ENCODE measurements at places on chromosomes 1 and 21. TPM values are rescaled to one million over a fixed set of nuclear protein-coding genes. Genes with fewer than 3 reads are reported as not detected.
A peak's percentile ranks its signal among the peaks of the same experiment; 100 is the strongest.

- H3K4me3 ChIP-seq: no peak overlapping the region
- no peaks in the 10 kb centered on the region for H3K4me1 ChIP-seq
- H3K27me3 ChIP-seq: peaks cover 35% of the 10 kb centered on the region
- H3K36me3 ChIP-seq: no peaks in the 10 kb centered on the region
- DNase-seq: no peak
- H3K27ac ChIP-seq: no peak overlapping the region
These were observed 86.0 kb upstream of the ZBTB40 start for GRCh38 chr1:22365331-22366295.

GRCh38 chr1:1826356-1827088 is 48.3 kb upstream of the NADK start:
- peaks cover 4% of the 10 kb centered on the region for H3K27me3 ChIP-seq
- peaks cover 18% of the 10 kb centered on the region for H3K36me3 ChIP-seq
- peak overlapping the region; percentile 82 for H3K27ac ChIP-seq
- peaks cover 41% of the 10 kb centered on the region for H3K4me1 ChIP-seq
- H3K4me3 ChIP-seq: no peak overlapping the region
- DNase-seq: no peak

- H3K27me3 ChIP-seq: peaks cover 4% of the 10 kb centered on the region
- H3K27ac ChIP-seq: no peak overlapping the region
- no peaks in the 10 kb centered on the region for H3K36me3 ChIP-seq
- no peak for DNase-seq
- no peak overlapping the region for H3K4me3 ChIP-seq
These were observed 80.3 kb downstream of the KIF14 start for GRCh38 chr1:200540281-200540680.

DNA sequence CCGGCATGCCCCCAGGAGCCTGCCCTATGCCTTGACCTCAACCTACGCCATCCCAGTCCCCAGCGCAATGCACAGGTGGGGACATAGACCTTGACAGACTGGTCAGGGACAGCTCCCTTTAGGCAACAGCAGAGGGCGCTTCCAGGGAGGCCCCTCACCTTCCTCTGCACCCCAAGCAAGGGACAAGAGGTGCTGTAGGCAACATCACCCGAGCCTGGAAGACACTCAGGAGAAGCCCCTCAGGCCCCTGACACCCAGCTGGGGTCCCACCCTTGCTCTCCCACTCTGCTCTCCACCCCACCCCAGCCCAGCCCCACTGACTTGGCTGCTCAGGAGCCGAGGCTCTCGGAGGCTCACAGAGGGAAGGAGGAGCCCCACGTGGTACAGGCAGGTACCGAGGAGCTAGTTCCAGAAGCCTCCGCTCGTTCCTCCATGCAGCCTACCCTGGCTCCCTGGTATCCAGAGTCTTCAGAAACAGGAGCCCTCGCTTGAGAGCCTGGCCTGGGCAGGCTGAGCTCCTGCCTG is 2.4 kb upstream of the WNT3A start:
- H3K36me3 ChIP-seq: no peaks in the 10 kb centered on the region
- no peak overlapping the region for H3K27ac ChIP-seq
- no peak for DNase-seq
- H3K4me1 ChIP-seq: no peaks in the 10 kb centered on the region
- H3K4me3 ChIP-seq: no peak overlapping the region

- no peaks in the 10 kb centered on the region for H3K4me1 ChIP-seq
- no peak overlapping the region for H3K27ac ChIP-seq
- DNase-seq: no peak
- H3K36me3 ChIP-seq: no peaks in the 10 kb centered on the region
These were observed 824.9 kb downstream of the AMY1C start for GRCh38 chr1:104574620-104575019.

DNA sequence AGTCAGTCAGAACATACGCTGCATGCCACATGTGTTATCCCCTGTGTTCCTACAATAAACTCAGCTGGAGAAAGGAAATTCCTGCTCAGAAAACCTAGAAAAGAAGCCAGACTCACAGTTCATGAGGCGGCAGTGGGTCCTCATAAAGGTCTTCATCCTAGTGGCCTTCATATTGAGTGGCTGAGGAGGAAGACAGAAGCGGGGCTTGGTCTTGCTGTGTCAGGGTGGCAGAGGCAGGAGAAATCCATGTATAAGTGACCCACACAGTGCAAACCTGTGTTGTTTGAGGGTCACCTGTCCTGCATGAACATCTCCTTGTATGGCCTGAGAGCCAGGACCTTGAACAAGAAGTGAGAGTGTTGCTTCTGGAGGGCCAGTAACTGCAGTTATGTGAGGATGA is 4.0 kb upstream of the WNT3A start:
- peaks cover 32% of the 10 kb centered on the region for H3K27me3 ChIP-seq
- H3K4me3 ChIP-seq: no peak overlapping the region
- no peak overlapping the region for H3K27ac ChIP-seq
- no peaks in the 10 kb centered on the region for H3K36me3 ChIP-seq
- no peaks in the 10 kb centered on the region for H3K4me1 ChIP-seq

DNA sequence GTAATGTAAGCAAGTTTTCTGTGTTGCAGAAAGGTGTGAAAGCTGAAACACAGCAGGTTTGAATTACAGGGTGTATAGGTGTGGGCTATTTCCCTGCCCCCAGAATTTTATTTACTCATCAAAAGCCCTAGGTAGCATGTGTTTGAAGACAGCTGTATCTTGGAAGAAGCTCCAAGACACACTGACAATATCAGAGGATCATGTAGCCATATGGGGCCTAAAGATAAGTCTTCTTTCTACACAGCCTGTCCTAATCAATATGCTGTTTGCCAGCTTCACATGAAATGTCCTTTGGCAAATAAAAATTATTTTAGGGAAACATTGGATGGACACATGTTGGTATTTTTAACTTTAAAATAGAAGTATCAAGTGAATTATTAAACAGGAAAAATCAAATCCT is 17.5 kb upstream of the SUCO start:
- no peak overlapping the region for H3K4me3 ChIP-seq
- H3K27ac ChIP-seq: no peak overlapping the region
- peaks cover 26% of the 10 kb centered on the region for H3K4me1 ChIP-seq
- H3K36me3 ChIP-seq: no peaks in the 10 kb centered on the region
- no peaks in the 10 kb centered on the region for H3K27me3 ChIP-seq
- DNase-seq: no peak

DNA sequence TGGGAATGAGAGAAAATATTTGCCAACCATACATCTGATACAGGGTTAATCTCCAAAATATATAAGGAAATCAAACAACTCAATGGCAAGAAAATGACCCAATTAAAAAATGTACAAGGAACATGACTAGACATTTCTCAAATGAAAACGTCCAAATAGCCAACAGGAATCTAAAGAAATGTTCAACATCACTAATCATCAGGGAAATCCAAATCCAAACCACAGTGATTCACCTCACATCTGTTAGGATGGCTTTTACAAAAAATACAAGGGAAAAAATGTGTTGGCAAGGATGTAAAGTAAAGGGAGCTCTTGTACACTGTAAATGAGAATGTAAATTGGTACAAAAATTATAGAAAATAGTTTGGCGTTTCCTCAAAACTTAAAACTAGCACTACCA is 54.7 kb upstream of the ZRANB2 start:
- H3K27me3 ChIP-seq: no peaks in the 10 kb centered on the region
- H3K36me3 ChIP-seq: peaks cover 12% of the 10 kb centered on the region
- no peak for DNase-seq
- no peak overlapping the region for H3K27ac ChIP-seq
- no peak overlapping the region for H3K4me3 ChIP-seq
- H3K4me1 ChIP-seq: no peaks in the 10 kb centered on the region

- no peaks in the 10 kb centered on the region for H3K27me3 ChIP-seq
- peak; percentile 66 for DNase-seq
- H3K4me1 ChIP-seq: no peaks in the 10 kb centered on the region
- no peak overlapping the region for H3K4me3 ChIP-seq
- peak overlapping the region; percentile 73 for H3K27ac ChIP-seq
- no peaks in the 10 kb centered on the region for H3K36me3 ChIP-seq
These were observed 193.5 kb downstream of the PAPPA2 start for GRCh38 chr1:176656257-176656995.

GRCh38 chr1:112735752-112736151 is 20.6 kb upstream of the PPM1J start:
- no peak overlapping the region for H3K4me3 ChIP-seq
- no peaks in the 10 kb centered on the region for H3K36me3 ChIP-seq
- peaks cover 47% of the 10 kb centered on the region for H3K4me1 ChIP-seq
- DNase-seq: peak; percentile 86

- DNase-seq: no peak
- H3K4me3 ChIP-seq: no peak overlapping the region
- no peak overlapping the region for H3K27ac ChIP-seq
- H3K27me3 ChIP-seq: peaks cover 2% of the 10 kb centered on the region
These were observed 5.2 kb upstream of the PALMD start for GRCh38 chr1:99640672-99641071.

DNA sequence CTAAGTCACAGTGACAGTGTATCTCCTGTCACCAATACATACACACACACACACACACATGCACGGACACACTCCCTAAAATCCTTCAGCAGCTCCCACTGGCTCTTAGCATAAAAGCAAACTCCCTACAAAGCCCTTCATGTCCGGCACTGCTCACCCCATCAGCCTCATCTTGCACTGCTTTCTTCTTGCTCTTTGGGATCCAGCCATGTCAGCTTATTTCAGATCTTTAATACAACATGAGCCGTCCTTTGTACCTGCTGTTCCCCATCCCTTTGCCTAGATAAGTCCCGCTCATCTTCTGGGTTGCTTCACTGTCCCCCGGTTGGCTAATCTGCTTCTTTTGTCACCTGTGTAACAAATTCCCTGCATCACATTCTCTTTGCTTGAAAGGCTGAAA is 82.1 kb upstream of the VAV3 start:
- H3K27me3 ChIP-seq: peaks cover 9% of the 10 kb centered on the region
- H3K27ac ChIP-seq: no peak overlapping the region
- no peaks in the 10 kb centered on the region for H3K36me3 ChIP-seq
- no peak overlapping the region for H3K4me3 ChIP-seq
- no peak for DNase-seq
- H3K4me1 ChIP-seq: peaks cover 5% of the 10 kb centered on the region

DNA sequence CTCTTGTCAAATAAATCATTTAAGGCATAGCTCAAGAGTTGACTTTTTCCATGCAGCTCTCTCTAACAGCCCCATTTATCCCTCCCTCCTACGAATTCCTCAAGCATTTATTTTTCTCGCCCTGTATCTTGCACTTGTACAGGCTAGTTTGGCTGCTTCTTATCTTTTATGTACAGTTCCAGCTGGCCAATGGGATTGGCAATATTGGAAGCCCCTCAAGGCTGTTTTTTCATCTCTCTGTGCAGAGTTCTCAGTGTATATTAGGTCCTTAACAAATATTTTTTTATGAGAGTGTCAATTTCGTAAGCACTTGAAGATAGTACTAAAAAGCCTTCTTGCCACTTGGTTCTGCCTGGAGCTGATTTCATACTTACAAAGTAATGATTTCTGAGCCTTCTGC is 356.0 kb downstream of the ST6GALNAC3 start:
- H3K27me3 ChIP-seq: peaks cover 2% of the 10 kb centered on the region
- no peak overlapping the region for H3K27ac ChIP-seq
- no peaks in the 10 kb centered on the region for H3K4me1 ChIP-seq
- no peak for DNase-seq
- H3K4me3 ChIP-seq: no peak overlapping the region

DNA sequence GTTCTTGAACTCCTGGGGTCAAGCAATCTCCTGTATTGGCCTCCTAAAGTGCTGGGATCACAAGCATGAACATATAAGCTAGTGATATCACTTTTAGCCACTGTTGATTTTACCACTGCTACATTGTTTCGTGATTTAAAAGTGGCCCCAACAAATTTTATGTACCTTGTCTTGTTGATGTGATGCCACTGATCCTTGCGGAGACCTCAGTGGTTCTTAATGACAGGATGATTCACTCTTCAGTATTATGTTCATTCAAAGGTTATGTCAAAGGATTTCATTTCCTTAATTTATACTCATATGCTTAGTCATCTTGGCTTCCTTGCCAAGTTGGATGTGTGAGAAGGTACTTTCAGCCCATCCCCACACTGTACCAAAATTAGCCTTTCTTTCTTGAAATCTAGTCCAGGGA is 12.1 kb downstream of the PRKACB start:
- peaks cover 25% of the 10 kb centered on the region for H3K4me1 ChIP-seq
- peak; percentile 68 for DNase-seq
- peaks cover 7% of the 10 kb centered on the region for H3K36me3 ChIP-seq
- no peaks in the 10 kb centered on the region for H3K27me3 ChIP-seq

GRCh38 chr21:44949161-44949778 is 9.4 kb downstream of the SLX9 start:
- no peak overlapping the region for H3K27ac ChIP-seq

GRCh38 chr1:84715342-84716019 is 25.2 kb upstream of the SSX2IP start:
- H3K27me3 ChIP-seq: no peaks in the 10 kb centered on the region
- no peak overlapping the region for H3K4me3 ChIP-seq
- DNase-seq: no peak
- H3K27ac ChIP-seq: no peak overlapping the region
- peaks cover 70% of the 10 kb centered on the region for H3K4me1 ChIP-seq
- H3K36me3 ChIP-seq: peaks cover 9% of the 10 kb centered on the region

- H3K36me3 ChIP-seq: no peaks in the 10 kb centered on the region
- no peak overlapping the region for H3K27ac ChIP-seq
- H3K4me1 ChIP-seq: no peaks in the 10 kb centered on the region
- H3K4me3 ChIP-seq: no peak overlapping the region
These were observed 752.8 kb upstream of the RGS18 start for GRCh38 chr1:191405417-191405816.

DNA sequence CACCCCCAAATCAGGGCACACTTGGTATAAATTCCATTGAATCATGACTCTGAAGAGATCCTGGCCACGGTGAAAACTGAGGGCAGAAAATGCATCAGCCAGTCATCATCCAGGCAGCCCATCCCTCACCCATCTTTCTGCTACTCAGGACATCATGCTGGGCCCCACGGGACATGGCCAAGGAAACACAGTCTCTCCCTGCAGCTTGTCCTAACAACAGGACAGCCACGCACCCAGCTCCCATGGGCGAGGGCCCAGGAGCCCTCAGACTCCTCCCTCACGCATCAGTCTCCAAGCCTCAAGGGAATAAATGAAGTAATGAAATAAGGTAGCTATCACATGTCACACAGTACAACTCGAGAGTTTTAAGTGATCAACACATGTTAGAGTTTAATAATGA is 37.8 kb downstream of the ELK4 start:
- H3K4me1 ChIP-seq: peaks cover 5% of the 10 kb centered on the region
- no peak for DNase-seq
- H3K36me3 ChIP-seq: peaks cover under 1% of the 10 kb centered on the region
- H3K27me3 ChIP-seq: peaks cover 3% of the 10 kb centered on the region

DNA sequence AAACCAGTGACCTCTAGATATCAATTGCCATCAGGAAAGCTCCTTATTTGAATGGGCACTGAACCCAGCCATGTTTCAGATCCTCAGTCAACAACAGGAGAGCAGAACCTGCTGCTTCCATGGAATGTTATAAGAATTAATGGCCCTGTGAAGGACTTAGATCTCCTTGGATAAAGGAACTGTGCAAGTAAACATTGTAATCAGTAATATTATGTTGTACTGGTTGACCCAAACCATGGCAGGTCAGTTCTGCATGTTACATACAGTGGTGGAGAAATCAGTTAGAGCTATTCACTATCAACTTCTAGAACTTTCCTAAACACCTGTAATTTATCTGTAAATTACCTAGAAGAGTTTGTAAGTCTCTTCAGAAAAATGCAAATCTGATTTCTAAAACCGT is 11.2 kb upstream of the CLDN8 start:
- H3K27me3 ChIP-seq: no peaks in the 10 kb centered on the region
- H3K4me1 ChIP-seq: no peaks in the 10 kb centered on the region
- H3K36me3 ChIP-seq: no peaks in the 10 kb centered on the region
- H3K27ac ChIP-seq: no peak overlapping the region
- DNase-seq: no peak

The SHE gene
- not detected for total RNA-seq

The BEST4 gene
- 0.12 TPM for total RNA-seq

The KCNJ10 gene
- total RNA-seq: not detected

The PLPPR4 gene
- total RNA-seq: 0.47 TPM

The AZIN2 gene
- 3.1 TPM for total RNA-seq

The AMY2B gene
- 0.63 TPM for total RNA-seq

The S1PR1 gene
- 6.2 TPM for total RNA-seq

The DMBX1 gene
- not detected for total RNA-seq
